ENCODE measurements at places on chromosomes 3 and 15.
A peak's percentile ranks its signal among the peaks of the same experiment; 100 is the strongest.

GRCh38 chr3:52829906-52830463 lies 487 bp downstream of the ITIH4 start:
- no peak for DNase-seq

DNA sequence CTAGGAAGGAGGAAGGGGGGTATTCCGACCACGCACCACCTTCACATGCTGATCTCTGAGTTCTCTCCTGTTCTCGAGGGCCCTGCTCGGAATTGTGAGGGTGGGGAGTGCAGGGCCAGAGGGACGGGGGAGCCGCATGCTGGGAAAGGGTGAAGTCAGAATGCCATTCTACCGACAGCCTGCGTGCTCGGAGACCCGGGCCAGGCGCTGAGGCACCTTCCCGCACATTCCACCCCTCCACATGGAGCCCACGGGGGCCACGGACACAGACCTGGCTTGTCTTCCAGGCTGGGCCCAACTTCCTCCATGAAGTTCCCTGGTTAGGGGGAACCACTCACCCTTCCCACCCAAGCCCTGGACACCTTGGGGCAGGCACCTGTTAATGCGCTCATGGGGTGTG lies 28.7 kb upstream of the PIGZ start:
- DNase-seq, result peak; percentile 44

DNA sequence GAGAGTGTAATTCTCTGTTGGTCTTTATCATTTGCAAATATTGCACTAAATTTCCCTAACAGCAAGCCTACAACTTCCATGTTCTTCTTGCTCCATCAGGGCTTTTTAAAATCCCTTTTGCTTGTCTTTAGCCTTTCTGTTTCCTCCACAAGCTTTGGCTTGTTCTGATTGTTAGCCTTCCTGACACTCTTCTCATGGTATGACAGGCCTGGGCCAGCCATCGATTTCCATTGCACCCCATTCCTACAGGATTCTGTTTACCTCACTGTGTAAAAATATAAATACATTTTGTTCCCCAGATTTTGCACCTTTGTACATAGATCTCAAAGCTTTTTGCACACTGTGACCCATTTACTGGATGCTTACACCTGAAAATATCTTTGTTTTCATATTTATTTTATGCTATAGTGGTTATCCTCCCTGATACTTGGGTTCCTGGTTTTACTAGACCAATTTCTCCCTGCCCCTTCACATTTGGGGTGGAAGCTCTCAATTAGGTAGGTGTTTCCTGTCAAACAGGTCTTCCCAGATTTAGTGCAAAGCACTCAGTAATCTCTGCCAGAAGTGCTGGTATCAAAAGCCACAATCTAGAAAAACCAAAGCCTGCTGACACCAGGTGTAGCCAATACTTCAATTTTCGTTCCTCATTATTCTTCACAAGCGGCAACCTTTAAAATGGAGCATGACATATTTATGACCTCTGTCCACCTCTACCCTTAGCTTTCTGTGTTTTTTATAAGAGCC lies 57.9 kb upstream of the PPP2R3A start:
- DNase-seq, result no peak

- no peak for DNase-seq
Observed at GRCh38 chr3:127212711-127213110, 19.8 kb downstream of the PRR23E start.

DNA sequence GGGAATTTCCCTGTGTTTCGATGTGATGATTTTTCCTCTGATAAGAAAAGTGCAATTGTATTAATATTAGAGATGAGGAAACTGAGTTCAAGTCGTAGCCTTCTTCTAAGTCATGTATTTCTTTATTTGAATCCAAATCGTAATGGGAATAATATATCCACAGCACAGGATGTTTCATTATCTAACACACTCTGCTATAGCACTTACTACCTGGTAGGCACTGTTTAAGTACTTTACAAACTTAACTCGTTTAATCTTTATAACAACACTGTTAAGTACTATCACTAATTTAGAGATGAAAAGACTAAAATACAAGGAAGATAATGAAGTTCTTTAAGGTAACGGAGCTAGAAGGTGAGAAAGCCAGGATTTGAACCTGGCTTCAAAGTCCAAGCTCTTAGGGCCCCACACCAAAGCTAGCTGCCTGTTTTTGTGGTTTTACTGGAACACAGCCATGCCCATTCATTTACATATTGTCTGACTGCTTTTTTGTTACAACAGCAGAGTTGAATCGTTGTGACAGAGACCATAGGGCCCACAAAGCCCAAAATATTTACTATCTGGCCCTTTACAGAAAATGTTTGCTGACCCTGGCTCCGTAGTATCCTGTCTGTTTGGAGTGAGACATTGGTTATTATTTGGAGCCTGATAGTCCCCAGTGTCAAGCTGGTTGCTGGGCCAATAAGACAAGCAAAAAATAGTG lies 9.6 kb upstream of the ATP13A3 start:
- no peak for DNase-seq
